ENCODE measurements at places on chromosomes 4 and X.

DNA sequence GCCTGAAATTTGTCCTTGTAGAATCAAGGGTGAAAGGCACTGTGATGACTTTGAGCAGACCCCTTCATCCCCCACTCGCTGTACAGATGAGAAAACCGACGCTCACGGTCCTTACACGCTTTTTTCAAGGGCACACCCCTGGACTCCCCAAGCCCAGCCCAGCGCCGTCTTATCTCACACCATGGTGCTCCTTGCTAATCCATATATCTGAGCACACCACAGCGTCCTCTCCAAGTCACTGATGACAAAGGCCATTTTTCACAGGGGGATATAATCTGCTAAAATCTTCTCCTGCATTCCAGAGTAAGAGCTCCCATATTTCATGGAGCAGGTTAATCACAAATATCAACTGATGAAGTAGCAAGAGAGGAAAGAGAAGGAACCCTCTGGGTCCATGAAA lies 486.3 kb downstream of the BCOR start:
- DNase-seq = no peak

DNA sequence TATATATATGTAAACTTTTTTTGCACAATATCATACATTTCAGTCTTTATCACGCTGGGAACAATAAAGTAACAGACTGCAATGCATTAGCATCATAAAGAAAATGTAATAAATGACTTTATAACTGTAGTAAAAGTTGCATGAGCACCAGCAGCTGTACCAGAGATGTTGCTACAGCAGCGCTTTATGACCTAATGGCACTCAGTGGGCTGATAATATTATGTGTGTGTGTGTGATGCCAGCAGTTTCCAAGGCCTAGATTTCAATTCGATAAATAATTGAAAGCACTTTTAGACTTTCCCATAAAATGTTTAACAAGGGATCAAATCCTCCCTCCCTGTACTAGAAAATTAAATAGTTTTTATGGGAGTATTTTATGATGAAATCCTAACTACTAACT lies 367.6 kb upstream of the AGA start:
- no peak for DNase-seq

DNA sequence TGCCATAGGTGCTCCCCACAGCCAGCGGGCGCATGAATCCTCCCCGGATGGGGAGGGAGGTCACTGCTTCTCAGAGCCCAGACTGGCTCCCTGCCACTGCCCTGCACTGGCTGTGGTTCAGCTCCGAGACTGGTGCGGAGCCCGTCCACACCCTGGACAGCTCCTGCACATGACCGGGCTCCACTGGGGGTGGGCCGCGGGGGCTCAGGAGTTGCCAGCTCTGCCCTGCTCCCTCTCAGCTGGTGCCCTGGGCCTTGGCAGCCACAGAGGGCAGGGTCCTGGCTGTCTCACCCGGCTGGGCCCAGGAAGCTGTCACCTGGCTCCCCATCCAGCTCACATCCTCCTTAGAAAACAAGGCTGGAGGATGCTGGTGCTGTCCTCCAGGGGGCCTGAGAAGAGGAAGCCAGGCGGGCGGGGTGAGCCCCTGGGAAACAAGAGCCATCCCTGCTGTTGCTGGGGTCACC lies 64.9 kb upstream of the ADRA2C start:
- DNase-seq = no peak

GRCh38 chr4:128468123-128468989 lies 180.7 kb upstream of the PGRMC2 start:
- no peak for DNase-seq

DNA sequence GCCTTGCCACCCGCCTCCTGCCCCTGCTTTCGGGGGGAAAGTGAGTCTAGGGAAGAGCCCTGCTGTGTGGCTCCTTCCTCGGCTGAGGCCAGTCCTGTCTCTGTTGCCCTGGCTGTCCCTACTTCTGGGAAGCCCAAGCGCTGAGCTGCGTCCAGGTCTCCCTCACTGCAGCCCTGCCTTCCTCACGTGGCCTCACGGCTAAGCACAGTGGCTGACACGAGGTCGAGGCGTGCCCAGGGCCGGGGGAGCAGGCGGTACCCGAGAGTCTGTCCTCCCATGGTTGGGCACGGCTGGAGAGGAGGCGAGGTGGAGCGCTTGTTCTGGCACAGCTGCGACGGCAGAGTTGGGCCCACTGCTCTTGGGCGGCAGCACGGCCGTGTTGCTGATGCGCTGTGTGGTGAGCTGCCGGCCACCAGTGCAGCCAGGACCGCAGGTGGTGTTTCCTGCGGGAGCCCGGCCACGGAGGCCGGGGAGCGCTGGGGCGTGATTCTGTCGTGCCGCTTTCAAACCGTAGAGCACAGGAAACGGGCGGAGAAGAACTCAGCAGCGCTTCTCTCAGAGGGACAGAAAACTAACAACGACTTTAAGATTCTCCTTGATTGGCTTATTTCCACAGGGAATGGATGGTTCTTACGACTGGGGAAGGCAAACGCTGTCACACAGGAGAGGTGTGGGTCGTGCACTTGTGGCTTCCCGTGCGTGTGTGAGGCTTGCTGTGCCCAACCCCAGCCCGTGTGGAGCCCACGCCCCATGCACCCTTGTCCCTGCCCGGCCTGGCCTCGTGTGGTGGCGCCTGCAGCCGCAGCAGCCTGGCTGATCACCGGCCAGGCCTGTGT lies 21.3 kb downstream of the MAEA start:
- no peak for DNase-seq

GRCh38 chr4:13261486-13262257 lies 222.5 kb downstream of the RAB28 start:
- DNase-seq = no peak

DNA sequence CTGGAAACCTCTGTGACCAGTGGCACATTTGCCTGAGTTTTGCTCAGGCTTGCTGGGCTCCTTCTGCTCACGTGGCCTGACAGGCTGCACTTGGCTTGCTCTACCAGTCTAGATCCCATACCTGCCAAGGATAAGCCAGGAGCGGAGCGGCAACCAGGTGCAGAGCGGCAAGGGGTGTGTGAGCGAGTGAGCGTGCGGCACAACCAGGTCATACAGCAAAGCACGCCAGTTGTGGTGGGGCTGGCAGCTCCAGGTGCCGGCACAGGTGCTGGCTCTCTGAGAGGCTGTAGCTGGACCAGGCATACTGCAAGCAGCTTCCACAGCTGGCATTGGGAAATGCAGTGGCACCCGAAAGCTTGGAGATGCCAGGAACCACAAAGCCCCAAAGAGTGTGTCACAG lies 1495.1 kb downstream of the PCDH7 start:
- no peak for DNase-seq

- no peak for DNase-seq
These were observed 77.3 kb upstream of the LIMCH1 start for GRCh38 chr4:41460641-41461040.

DNA sequence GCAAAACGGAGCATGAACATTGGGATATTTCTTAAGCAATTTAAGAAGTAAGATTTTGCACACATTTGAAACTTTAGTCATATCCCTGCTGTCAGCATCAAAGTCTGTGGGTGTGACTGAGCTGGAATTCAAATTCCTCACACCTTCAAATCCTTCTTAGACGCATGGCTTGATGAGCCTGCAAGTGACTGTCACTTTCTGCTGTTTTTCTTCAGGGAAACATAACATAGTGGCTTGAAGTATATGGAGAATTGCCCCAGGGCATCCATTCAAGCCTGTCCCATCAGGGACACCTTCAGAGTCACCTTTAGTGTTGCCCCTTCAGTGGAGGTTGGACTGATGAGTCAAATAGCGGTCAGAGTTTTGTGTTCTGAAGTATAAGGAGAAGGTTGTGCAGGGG lies 17.4 kb downstream of the FHDC1 start:
- no peak for DNase-seq

GRCh38 chr4:169626331-169627282 lies 6.2 kb downstream of the CLCN3 start:
- no peak for DNase-seq

GRCh38 chr4:68498413-68499007 lies 51.2 kb downstream of the TMPRSS11E start:
- peak; percentile 24 for DNase-seq

All from stimulated activated CD4-positive, alpha-beta T cell treated with anti-CD3 and anti-CD28 coated beads, Interleukin-1b, Interleukin-23, amount 100 ng/mL, for 1 hour (primary cell).